ENCODE measurements at places on chromosomes 7 and 10. TPM values are rescaled to one million over a fixed set of nuclear protein-coding genes. Genes with fewer than 3 reads are reported as not detected.
A peak's percentile ranks its signal among the peaks of the same experiment; 100 is the strongest.

Gene NPC1L1
- 3.8 TPM for total RNA-seq

Gene HOXA3
- total RNA-seq = 2.1 TPM

Gene CDH23
- not detected for total RNA-seq

Gene HOGA1
- total RNA-seq = 18.8 TPM

Gene ANTXRL
- not detected for total RNA-seq

Gene ITGB8
- total RNA-seq = not detected

Gene MYH16
- 0.15 TPM for total RNA-seq

Gene CFAP43
- 0.24 TPM for total RNA-seq

Gene CABCOCO1
- total RNA-seq = not detected

DNA sequence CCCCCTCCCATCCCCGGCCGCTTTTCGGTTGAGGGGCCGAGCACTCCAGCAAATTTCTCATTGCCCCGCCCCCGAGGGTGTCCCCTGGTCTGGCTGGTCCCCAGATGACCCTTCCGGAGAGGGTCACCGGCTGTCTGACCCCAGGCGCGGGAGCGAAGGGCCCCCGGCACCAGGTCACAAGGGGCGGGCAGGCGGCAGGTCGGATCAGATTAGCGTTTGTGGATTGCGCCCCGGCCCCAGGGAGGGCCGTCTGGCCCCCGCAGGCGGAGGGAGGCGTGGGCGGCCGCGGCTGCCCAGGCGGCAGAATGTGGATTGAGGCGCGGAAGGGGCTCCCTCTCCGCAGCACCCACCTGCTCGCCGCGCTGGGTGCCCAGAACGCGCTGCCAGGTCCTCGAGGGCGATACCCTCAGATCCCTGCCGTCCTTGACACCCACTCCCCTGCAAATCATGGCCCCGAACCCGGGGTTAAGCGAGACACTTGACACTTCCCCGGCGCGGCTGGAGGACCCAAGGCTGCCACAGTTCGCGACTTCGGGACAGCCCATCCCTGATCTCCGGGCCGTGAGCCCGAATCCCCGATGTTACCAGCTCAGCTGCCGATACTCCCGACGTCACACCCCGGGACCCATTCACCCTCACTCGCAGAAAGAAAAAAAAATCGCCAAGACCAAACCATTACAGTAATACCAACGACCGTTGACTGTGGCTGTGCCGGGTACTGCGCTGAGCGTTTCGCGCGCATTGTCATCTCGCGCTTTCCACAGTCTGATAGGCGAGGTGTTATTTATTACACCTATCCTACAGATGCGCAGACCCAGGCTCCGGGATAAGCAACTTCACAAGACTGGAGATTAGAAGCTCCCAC is 953 bp downstream of the NODAL start:
- H3K4me1 ChIP-seq = peaks cover 39% of the 10 kb centered on the region
- H3K27ac ChIP-seq = no peak overlapping the region
- no peaks in the 10 kb centered on the region for H3K27me3 ChIP-seq
- DNase-seq = no peak

- no peaks in the 10 kb centered on the region for H3K36me3 ChIP-seq
- H3K27me3 ChIP-seq = no peaks in the 10 kb centered on the region
- no peaks in the 10 kb centered on the region for H3K4me1 ChIP-seq
- no peak overlapping the region for H3K4me3 ChIP-seq
Measured at GRCh38 chr7:154937837-154938236, 65.1 kb downstream of the PAXIP1 start.

- H3K27me3 ChIP-seq = peaks cover 82% of the 10 kb centered on the region
- no peak overlapping the region for H3K27ac ChIP-seq
- peak; percentile 50 for DNase-seq
Measured at GRCh38 chr10:101287997-101288635, 58.9 kb upstream of the LBX1 start.

GRCh38 chr7:136303162-136303561 is 326.0 kb upstream of the MTPN start:
- H3K4me3 ChIP-seq = no peak overlapping the region
- no peak for DNase-seq
- no peaks in the 10 kb centered on the region for H3K27me3 ChIP-seq

GRCh38 chr10:93412801-93413200 is 69.3 kb downstream of the MYOF start:
- H3K27me3 ChIP-seq = no peaks in the 10 kb centered on the region
- no peak for DNase-seq
- H3K4me1 ChIP-seq = peaks cover 9% of the 10 kb centered on the region
- H3K27ac ChIP-seq = no peak overlapping the region

DNA sequence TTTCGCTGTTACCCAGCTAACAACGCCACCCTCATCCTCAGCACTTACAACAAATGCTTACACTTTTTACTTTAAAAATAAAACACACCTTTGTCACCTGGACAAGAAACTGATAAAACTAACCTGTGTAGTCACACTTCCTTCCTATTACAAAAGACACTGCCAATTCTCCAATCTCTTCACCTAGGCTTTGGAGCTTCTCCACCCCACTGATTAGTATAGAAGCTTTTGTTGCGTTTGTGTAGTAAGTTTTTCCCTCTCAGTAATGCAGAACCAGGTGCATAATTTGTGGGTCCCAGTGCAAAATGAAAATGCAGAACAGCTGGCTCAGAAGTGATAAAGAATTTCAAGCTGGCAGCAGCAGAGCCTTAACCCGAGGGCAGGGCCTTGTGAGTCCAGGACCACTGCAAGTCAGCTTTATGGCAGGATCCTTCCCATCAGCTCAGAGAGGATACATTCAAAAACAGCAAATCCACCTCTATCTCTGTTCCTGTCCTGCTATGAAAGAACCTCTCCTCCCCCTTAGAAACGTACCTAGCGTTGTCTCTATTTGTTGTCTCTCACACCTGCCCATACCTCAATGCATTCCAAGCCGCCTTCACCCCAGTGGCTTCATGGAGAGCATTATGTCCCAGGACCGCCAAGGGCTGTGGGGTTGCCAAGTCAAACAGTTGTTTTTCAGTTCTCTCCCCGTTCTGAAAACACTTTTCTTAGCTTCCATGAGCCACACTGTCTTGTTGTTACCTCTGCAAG is 40.3 kb upstream of the EGFR start:
- DNase-seq = no peak
- H3K4me3 ChIP-seq = no peak overlapping the region
- H3K36me3 ChIP-seq = no peaks in the 10 kb centered on the region
- H3K27me3 ChIP-seq = 0 out of 2 replicates have a peak, but pooled peaks cover 1% of the 10 kb centered on the region
- no peak overlapping the region for H3K27ac ChIP-seq

DNA sequence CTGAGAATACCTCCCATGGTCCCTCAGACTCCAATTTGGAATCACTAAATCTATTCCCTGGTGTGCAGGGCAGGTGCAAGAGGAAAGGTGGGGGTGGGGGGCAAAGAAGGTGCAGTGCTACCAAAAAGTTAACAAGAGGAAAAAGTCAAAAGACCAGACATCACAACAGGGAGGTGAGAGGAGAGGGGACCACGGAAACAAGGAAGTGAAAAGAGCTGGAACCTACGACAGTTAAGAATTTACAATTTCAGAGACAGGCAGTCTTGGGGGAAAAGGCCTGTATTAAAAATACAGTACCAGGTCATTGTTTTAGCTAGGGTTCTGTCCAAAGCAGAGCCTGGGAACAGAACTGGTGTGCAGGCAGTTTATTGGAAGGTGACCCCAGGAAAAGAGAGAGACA is 14.6 kb downstream of the ITGB1 start:
- no peaks in the 10 kb centered on the region for H3K27me3 ChIP-seq
- H3K27ac ChIP-seq = peak overlapping the region; percentile 67
- H3K4me3 ChIP-seq = no peak overlapping the region
- H3K4me1 ChIP-seq = peaks cover 98% of the 10 kb centered on the region
- H3K36me3 ChIP-seq = no peaks in the 10 kb centered on the region

DNA sequence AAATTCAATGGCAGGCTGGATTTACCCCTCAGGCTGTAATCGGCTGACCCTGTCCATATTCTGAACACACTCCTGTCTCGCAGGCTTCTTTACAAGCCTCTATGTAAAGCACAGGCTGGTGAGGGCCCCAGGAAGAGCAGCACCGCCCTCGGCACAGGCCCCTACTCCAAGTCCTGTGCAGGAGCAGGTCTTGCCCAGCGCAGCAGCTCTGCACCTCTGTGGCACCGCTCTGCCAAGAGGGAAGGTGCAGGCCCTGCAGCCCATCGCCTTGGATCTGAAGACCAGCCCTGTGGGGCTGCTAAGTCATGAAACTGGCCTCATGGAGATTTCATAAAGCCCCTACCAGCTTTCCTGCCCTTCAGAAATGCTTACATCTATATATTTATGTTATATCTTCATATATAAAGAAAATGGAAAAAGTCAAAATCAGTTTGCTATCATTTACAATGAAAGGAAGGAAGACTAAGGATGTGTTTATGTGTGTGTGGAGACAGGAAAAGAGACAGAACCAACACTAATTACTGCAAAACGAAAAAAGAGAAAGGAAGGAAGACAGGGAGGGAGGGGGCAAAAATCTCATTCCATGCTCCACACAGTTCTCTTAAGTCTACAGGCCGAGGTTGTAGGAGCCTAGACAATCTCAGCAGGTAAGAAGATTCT is 9.6 kb downstream of the TMEM176B start:
- H3K4me1 ChIP-seq = no peaks in the 10 kb centered on the region
- H3K4me3 ChIP-seq = no peak overlapping the region
- no peaks in the 10 kb centered on the region for H3K36me3 ChIP-seq
- no peak for DNase-seq
- H3K27me3 ChIP-seq = peaks cover 3% of the 10 kb centered on the region
- no peak overlapping the region for H3K27ac ChIP-seq

DNA sequence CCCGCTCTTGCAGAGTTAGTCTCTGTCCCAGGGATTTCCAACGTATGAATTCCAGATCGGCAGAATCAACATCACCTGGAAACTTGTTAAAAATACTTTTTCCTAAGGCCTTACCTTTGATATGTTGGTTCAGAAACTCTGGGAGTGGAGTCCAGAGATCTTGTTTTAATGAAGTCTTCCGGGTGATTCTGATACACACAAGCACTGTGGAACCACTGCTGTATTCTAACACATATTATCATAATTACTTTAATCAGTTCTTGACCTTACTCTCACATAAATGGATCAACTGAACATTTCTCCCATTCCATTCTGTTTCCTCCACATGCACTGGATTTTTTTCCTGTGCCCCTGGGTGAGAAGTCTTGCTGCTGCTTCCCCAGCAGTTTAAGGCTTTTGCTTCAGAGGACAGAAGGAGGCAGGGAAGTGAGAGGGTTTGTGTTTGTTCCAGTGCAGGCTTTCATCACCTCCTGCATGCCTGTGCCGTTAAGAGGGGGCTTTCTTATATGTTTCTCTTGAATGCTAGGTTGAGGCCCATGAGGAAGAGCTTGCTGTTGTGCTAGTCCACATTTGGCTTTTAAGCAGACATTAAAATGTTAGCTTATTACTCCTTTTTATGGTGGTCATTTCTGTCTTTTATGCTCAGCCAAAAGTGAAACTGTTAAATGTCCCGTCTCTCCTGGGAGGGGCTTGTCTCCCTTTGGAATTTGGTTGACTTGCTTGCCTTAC is 32.4 kb downstream of the CCSER2 start:
- no peaks in the 10 kb centered on the region for H3K27me3 ChIP-seq
- H3K4me3 ChIP-seq = peak overlapping the region; percentile 9
- no peak for DNase-seq
- H3K36me3 ChIP-seq = no peaks in the 10 kb centered on the region

- H3K4me3 ChIP-seq = no peak overlapping the region
- H3K36me3 ChIP-seq = no peaks in the 10 kb centered on the region
- no peak for DNase-seq
- H3K4me1 ChIP-seq = no peaks in the 10 kb centered on the region
- no peaks in the 10 kb centered on the region for H3K27me3 ChIP-seq
- no peak overlapping the region for H3K27ac ChIP-seq
Measured at GRCh38 chr7:134041477-134041876, 85.7 kb upstream of the LRGUK start.

GRCh38 chr10:77601488-77601887 is 36.1 kb downstream of the KCNMA1 start:
- H3K36me3 ChIP-seq = no peaks in the 10 kb centered on the region
- no peak overlapping the region for H3K4me3 ChIP-seq
- DNase-seq = no peak
- H3K27me3 ChIP-seq = no peaks in the 10 kb centered on the region

DNA sequence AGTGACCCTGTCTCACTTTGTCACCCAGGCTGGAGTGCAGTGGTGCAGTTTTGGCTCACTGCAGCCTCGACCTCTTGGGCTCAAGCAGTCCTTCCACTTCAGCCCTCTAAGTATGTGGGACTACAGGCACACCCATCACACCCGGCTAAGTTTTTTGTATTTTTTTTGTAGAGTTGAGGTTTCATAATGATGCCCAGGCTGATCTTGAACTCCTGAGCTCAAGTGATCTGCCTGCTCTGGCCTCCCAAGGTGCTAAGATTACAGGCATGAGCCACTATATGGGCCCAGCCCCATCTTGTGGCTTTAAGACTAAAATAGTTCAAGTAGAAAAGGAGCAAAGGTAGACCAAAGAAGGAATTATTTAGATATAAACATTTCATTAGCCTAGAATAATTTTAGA is 65.5 kb downstream of the MLLT10 start:
- no peak overlapping the region for H3K27ac ChIP-seq
- H3K4me1 ChIP-seq = peaks cover 19% of the 10 kb centered on the region
- no peak for DNase-seq
- peaks cover 14% of the 10 kb centered on the region for H3K36me3 ChIP-seq

- no peak overlapping the region for H3K27ac ChIP-seq
- no peak overlapping the region for H3K4me3 ChIP-seq
- H3K36me3 ChIP-seq = peaks cover 5% of the 10 kb centered on the region
- no peaks in the 10 kb centered on the region for H3K27me3 ChIP-seq
- no peaks in the 10 kb centered on the region for H3K4me1 ChIP-seq
- no peak for DNase-seq
Measured at GRCh38 chr7:157397036-157397720, 60.4 kb downstream of the DNAJB6 start.

- no peak overlapping the region for H3K27ac ChIP-seq
- no peak for DNase-seq
- H3K27me3 ChIP-seq = no peaks in the 10 kb centered on the region
- H3K4me3 ChIP-seq = no peak overlapping the region
Measured at GRCh38 chr7:114356133-114356532, 58.5 kb upstream of the FOXP2 start.

GRCh38 chr7:7933915-7934526 is 34.6 kb upstream of the GLCCI1 start:
- no peaks in the 10 kb centered on the region for H3K4me1 ChIP-seq
- H3K27me3 ChIP-seq = no peaks in the 10 kb centered on the region
- H3K27ac ChIP-seq = no peak overlapping the region
- no peak overlapping the region for H3K4me3 ChIP-seq

- H3K4me1 ChIP-seq = peaks cover 7% of the 10 kb centered on the region
- H3K36me3 ChIP-seq = no peaks in the 10 kb centered on the region
- no peak overlapping the region for H3K27ac ChIP-seq
- H3K27me3 ChIP-seq = no peaks in the 10 kb centered on the region
Measured at GRCh38 chr10:58577437-58577777, 64.7 kb downstream of the BICC1 start.

- no peaks in the 10 kb centered on the region for H3K36me3 ChIP-seq
- H3K4me3 ChIP-seq = no peak overlapping the region
- H3K27me3 ChIP-seq = no peaks in the 10 kb centered on the region
- peaks cover 46% of the 10 kb centered on the region for H3K4me1 ChIP-seq
- H3K27ac ChIP-seq = no peak overlapping the region
- no peak for DNase-seq
Measured at GRCh38 chr7:122881324-122881723, 4.9 kb downstream of the CADPS2 start.

DNA sequence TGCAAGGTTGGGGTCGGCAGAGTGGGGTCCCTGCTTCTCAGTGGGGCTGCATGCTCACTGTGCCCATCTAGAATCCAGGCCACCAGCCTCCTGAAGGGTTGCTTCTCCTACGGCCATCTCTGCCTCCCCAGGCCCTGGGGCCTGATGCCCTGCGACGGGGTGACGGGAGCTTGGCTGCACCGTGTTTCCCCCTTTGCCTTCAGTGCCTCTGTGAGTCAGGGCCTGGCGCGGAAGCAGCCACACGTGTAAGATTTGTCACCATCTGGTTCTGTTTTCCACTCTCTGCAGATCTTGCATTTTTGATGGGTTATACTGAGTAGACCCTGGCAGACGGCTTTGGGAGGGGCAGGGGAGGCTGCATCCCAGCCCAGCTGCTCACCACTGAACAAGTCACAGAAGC is 7.2 kb downstream of the ADAMTS14 start:
- no peak overlapping the region for H3K27ac ChIP-seq
- H3K27me3 ChIP-seq = no peaks in the 10 kb centered on the region
- H3K4me3 ChIP-seq = no peak overlapping the region
- H3K4me1 ChIP-seq = peaks cover 11% of the 10 kb centered on the region
